NB4 (cell line): ENCODE measurements at places on chromosomes 2 and 18.
A peak's percentile ranks its signal among the peaks of the same experiment; 100 is the strongest.

DNA sequence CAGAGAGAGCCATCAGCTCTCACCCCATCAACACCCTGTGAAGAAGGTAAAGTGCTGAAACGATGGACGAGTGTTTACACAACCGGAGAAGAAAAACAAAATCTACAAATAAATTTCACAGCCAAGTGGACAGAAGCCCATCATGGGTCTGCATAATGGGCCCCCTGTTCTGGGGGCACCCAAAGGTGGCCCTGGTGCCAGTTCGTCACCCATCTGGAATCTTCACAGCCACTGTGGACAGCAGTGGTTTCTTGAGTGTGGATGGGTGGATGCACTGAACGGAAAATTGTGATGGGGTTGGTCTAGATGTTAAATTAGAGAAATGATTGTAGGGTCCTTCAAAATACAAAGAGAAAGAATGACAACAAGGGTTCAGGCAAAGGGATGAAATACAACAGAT, 38.8 kb downstream of the ANKMY1 start:
- no peak for DNase-seq

- peak; percentile 63 for DNase-seq
Measured at GRCh38 chr2:118056165-118056534, 32.1 kb upstream of the INSIG2 start.

GRCh38 chr2:44751754-44752479, 189.6 kb upstream of the SIX3 start:
- DNase-seq = peak; percentile 69

DNA sequence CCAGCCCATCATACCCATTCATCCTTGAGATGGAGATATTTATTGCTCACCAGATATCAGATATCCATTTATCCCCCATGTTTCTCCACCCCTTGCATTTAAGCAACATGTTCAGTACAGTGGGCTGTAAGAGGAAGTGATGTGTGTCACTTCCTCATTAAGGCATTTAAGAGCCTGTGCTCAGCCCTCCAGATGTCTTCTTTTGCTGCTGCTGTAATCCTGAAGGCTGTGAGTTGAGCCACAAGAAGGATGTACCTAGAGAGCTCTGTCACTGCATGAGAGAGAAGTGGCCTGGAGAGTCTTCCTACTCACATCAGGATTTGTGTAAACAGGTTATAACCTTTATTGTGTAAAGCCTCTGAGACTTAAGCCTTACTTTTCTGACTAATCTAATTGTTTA, 151.8 kb upstream of the UNC80 start:
- peak; percentile 88 for DNase-seq

DNA sequence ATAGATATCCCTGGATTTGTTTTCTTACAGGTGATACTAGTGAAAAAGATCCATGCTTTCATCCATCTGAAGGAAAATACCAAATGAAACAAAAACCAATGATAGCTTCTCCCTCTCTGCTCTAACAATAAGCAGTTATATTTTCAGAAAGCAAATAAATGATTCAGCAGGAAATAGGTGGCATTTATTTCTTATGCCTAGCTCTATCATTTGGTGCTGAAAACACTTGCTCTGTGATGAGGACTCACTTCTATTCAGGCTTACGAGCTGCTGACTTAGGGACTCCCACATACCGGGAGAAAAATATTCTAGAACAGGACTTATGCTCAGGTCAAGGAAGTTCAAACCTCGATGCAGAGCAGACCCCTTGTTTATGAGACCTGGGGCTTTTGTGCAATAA, 142.6 kb downstream of the SETBP1 start:
- DNase-seq = no peak

- DNase-seq = no peak
Measured at GRCh38 chr2:118846953-118847761, at the start of gene EN1. EN1 (minus strand) TSS chr2:118847648; CDS start chr2:118847167, 481 bp downstream.

GRCh38 chr2:224997802-224998201, 44.5 kb downstream of the DOCK10 start:
- no peak for DNase-seq

DNA sequence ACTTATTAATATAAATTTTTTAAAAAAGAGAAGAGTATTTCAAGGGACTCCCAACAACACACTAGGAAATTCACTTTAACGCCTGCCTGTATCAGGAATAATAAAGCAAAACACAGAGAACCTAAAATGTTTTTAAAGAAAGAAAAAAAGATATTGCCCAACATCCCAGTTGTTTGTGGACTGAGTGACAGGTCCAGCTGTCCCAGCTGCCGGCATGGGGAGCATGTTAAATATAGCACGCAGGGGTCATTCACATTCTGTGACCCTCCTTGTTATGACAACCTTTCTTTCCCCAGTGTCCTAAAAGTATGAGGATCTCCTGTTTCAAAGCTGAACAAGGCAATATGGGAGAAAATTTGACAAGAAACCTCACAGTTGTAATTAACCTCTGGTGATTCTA, 4.4 kb downstream of the KLHL41 start:
- no peak for DNase-seq

- peak; percentile 11 for DNase-seq
Measured at GRCh38 chr2:13260402-13260801, 543.7 kb downstream of the TRIB2 start.

DNA sequence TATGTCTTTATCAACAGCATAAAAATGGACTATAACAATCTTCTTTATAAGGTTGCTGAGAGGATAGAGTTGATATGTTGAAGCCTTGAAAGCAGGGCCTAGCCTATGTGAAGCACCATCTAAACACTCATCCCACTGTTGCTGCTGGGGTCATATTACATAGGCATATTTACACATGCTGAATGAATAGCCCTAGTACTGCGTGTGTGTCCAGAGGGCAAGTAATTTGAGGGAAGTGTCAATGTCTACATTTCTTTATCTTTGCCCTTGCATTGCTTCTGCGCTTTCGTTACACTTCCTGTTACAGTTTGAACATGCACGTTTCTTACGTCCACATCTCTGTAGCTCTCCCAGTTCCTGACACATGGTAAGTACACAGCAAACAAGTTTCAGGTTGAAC, 280.3 kb upstream of the ATP5MC3 start:
- peak; percentile 65 for DNase-seq

DNA sequence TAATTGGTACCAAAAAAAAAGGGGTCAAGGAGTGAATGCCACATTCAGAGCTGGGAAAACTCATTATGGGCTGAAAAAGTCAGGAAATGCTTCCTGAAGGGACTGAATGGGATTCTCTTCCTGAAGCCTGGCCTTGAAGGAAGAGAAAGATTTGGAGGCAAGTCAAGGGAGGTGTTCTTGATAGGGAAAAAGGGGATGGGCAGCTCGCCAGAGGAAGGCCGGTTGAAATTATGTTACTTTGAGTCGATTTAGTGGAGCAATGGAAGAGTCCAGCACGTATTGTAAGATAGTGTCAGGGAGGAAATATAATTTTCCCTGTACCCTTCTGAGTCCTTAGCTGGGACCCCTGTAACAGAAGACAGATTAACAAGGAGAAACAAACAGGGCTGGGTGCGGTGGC, 115.3 kb upstream of the STPG4 start:
- no peak for DNase-seq

GRCh38 chr18:45836242-45837205, 11.0 kb downstream of the SIGLEC15 start:
- no peak for DNase-seq

DNA sequence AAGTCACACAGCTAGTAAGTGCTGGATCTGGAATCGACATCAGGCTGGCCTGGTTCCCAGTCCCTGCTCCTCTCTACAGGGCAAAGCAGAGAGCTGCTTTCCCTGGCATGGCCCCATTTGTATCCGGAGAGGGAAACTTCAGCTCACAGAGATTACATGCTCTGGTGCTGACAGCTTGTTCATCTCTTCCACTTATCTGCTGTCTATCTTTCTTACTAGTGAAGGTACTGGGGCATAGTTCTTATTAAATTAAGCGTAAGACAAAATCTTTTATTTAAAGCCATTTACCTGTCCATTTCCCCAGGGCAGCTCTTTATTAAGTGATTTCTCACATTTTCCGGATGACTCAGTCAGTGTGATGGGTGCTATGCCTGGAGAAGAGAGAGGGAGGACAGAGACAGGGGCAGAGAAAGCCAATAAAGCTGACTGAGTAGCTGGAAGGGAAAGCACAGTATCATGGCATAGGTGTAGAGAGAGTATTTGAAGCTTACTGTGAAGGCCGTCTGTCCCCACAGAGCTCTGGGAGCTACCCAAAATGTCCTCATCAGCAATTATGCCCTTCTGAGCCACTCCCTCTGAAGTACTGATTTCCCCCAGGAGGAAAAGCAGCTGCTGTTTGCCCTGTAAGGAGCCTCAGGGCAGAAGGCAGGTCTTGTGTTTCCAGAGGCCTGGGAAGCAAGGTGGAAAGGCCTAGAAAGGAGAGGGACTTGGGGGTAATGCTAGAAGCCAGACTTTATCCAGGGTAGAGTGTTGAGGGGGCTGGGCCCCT, 44.1 kb upstream of the EPAS1 start:
- no peak for DNase-seq

DNA sequence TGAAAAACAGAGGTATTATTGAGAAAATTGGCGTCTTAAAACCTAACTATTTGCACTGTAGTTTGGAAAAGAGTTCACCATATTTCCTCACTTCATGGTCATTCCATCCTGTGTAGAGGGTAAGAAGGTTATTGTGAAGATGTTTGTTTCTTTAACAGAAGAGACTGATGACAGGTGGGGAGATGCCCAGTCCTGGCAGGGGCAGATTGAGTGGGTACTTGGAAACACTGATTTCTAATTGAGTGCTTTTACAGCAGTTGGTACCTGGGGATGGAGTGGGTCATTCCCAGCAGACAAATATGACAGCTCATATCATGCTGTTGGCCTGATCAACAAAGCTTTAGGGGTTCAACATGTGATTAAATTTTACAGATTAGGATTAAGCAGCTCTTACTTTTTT, 67.5 kb downstream of the MYOM1 start:
- no peak for DNase-seq

DNA sequence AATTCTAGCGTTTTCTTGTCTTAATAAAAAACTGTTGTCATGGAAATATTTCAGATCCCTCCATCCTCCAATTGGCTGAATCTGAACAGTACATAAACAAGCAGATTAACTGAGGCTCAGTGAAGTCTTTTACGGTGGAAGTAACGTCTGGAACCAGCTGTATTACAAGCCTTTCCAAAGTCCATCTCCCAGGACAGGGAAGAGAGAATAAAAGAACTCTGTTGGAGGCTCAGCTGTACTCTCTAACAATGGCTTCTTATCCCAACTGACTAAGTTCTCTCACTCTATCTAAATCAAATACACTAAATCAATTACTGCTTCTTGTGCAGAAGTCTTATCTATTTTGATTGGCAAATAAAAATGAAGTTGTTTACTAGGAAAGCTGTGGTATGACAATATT, 19.9 kb upstream of the NEDD4L start:
- DNase-seq = no peak

DNA sequence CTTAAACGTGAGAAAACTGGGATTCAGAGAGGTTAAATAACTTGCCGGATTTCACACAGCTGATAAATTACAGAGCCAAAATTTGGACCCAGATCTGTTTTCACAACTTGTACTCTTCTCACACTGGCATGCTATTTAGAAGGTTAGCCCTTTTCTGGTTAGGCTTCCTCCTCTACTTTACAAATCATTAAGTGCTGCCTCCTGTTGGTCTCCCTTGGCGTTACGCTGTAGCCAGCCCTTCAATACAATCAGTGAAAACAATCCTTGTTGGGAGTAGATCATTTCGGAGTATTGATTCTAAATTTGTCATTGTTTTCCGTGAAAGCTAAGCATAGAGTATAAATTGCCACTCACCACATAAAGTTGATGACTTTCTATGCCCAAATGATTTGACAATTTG, 153.5 kb downstream of the ARHGAP15 start:
- DNase-seq = peak; percentile 37

DNA sequence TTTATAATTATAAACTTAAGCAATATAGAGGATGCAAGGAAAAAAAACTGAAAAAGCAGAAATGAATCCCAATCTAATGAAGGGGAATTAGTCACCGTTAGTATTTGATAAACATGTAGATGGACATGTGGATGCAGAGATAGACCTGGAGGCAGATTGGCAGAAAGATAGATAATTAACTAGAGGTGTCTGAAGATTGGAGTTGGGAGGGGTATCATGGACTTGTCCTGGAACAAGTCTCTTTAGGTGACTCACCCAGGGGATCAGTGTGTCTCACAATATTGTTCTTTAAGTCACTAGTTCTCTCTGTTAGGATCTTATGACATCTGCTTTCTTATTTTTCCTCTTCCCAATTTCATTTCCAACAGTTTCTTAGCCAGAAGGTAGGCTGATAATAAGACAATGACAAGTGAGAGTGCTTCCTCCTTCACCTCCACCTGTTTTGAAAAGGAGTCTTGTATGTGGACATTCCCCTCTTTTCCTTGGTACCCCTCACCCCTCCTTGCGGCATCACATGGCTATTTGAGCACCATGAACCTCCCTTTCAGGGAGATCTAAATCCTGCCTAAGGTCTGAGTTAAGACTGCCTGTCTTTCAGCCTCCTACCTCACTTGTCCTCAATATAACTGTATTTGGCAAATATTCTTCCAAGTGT, 987.7 kb downstream of the TSN start:
- no peak for DNase-seq

- DNase-seq = no peak
Measured at GRCh38 chr2:235278771-235279355, 215.0 kb upstream of the AGAP1 start.

DNA sequence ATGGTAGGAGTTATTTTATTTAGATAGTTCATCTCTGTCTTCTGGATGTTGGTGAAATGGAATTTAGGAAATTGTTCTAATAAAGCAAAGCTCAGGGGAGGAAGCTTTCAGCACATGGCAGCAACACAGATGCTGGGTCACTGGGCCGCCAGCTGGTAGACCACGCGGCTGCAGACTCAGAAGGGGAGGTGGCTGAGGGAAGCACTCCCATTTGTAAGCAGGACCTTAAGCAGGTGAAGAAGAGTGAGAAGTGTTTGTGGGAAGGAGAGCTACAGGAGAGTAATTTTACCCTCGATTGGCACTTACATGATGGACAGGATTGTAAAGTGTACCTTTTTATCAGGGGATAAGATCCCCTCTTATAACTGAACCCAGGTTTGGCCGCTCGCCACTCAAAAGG, 24.4 kb downstream of the NMS start:
- DNase-seq = no peak

DNA sequence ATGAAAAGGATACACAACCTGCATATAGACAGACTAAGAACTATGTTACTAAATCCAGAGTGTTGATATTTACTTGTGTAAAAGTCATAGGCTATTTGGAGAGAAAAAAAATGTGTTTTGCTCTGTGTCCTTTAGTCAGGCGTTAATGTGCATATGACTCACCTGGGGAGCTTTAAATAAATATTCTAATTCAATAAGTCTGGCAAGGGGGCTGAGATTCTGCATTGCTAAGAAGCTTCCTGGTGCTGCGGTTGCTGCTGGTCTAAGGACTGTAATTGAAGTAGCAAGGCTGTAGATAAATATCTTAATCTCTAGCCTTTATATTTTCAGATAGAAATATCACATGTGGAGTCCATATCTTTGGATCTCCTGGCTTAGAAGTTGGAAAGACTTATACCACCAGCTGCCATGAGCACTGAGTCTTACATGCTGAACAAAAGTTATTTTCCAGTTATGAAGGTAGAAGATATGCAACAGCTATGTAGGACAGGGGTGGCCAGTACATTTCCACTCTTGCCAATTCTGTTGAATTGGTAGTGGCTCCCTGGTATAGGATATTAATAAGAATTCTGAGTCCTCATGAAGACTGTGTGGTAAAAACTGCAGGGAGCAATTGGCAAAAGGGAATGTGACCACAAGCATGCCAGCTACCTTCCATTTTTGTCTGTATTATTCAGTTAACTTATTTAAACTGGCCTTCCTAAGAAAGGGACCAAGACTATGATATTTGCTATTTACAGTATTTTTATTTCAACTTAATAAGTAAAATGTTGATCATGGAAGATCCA, 4.8 kb downstream of the SPAG16 start:
- DNase-seq = no peak

- DNase-seq = no peak
Measured at GRCh38 chr18:55256929-55257289, 297.6 kb upstream of the CCDC68 start.

GRCh38 chr18:22385718-22386117, 32.0 kb downstream of the CTAGE1 start:
- DNase-seq = no peak
